ENCODE measurements at places on chromosomes 5 and 9.

DNA sequence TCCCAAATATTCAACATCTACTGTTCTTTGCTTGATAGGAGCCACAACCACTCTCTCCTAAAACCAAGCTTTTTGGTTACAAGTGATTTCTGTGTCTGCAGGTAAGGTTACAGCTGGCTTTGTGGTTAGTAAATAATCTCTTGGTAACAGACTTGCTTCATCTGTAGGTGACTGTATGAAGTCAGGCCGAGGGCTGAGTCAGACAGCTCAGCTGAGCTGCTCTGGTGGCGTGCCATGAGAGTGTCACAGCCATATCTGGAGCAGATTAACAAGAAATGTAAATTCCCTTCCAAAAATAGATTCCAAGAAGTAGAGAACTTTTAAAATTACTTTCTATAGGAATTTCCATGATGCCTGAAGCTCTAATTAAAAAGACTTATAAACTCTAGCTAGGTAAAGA, 23.7 kb upstream of the TAS2R1 start:
- DNase-seq: no peak

- no peak for DNase-seq
These were observed 29.6 kb upstream of the ZNF782 start for GRCh38 chr9:96883922-96884321.

DNA sequence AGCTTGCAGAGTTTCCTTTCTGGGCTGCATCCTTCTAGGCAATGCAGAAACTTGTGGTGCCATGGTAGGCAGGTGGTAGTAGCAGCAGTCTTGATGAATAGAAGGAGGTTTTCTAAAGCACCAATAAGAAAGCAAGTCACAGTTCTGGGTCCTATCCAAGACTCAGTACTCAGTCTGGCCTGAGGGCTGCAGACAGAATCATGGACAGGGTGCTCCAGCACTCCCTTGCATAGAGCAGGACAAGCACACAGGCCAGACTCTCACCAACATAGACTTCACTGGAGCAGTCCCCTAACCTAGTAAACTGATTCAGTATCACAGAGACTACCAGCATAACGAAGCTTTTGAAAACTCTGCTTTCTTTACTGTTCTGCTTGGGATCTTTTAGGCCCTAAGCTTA, 134.0 kb upstream of the RUSC2 start:
- no peak for DNase-seq

GRCh38 chr9:123085916-123086315, 52.4 kb downstream of the GPR21 start:
- no peak for DNase-seq

- DNase-seq: peak; percentile 29
These were observed 40.7 kb upstream of the HSD17B4 start for GRCh38 chr5:119411361-119412278.

DNA sequence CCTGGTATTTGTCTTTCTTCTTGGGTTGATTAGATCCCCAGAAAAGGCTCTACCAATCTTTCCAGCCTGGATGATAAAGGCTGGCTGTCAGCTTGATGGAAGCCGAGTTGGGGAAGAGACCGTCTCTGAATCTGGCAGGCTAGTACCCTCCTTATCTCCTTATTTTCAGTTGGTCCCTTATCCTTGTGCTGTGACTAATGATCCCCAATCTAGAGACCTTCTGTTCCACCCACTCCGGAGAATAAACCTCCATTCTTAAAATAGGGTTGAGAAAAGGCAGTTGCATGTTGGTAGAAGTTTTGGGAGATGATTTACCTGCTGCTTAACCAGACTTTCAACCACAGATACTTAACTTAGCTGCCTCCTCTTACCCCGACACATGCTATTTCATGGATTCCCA, 52.3 kb downstream of the PRKACG start:
- no peak for DNase-seq

DNA sequence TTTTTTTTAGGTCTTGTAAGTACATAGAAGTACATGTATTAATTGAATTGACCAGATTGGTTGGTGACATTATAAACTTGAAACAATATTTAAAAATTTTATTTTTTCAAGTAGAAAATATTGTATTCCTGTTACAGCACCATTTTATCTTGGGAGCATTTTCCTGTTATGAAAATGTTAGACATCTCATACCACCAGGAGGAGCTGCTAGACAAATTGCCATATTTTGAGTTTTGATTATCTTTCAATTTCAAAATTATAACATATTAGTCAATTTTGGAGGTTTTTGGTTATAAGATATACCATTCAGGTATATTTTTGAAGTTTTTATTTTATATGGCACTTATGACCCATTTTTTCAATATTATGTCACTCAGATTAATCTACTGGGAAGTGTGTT, 84.4 kb downstream of the CNTLN start:
- no peak for DNase-seq

DNA sequence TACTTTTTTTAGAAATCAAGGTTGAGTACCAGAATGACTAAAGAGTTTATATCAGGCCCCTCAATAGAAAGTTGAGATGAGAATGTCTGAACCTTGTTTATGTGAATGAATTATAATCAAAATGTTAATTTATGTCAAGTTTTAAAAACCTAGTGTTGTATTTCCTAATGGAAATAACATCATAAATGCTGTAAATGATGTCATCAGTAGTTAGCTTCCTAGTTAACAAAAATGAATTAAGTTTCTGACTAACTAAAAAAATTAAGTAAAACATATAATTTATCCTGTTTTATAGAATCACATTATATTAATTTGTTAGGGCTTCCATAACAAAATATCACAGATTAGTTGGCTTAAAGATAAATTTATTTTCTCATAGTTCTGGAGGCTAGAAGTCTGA, 45.0 kb upstream of the CCNH start:
- no peak for DNase-seq

GRCh38 chr9:110069326-110070248, 138.4 kb downstream of the C9orf152 start:
- no peak for DNase-seq

DNA sequence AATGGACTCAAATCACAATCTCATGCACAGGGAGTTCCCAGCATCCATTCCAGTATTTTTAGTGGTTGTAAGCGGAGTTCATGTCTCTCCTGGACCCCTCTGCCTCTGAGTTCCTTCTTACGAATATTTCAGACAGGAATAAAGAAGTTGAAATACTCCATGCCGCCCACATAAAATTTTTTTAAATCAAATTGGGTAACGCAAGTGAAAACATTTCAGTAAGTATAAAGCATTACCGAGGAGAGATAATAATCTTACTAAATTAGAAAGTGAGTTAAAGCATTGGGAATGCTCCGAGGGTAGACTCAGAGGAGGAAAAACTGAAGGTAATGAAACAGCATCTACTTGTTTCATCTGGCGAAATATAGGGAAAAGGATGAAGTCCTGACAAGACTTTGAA, 317.6 kb downstream of the ARRDC3 start:
- no peak for DNase-seq

DNA sequence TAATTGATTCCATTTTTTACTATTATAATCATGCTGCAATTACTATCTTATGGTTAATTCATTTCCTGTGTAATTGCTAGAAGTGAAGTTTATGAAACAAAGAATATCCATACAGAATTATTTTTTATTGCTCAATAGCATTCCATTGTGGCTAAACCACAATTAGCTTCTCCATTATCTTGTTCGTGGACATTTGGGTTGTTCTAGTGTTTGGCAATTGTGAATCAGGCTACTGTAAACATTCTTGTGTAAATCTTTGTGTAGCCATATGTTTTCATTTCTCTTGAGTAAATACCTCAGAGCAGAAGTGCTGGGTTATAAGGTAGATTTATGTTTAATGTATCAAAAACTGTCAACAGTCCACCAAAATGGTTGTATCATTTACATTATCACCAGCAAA, 341.1 kb downstream of the MAT2B start:
- no peak for DNase-seq

GRCh38 chr5:153425914-153426313, 64.6 kb upstream of the GRIA1 start:
- no peak for DNase-seq

DNA sequence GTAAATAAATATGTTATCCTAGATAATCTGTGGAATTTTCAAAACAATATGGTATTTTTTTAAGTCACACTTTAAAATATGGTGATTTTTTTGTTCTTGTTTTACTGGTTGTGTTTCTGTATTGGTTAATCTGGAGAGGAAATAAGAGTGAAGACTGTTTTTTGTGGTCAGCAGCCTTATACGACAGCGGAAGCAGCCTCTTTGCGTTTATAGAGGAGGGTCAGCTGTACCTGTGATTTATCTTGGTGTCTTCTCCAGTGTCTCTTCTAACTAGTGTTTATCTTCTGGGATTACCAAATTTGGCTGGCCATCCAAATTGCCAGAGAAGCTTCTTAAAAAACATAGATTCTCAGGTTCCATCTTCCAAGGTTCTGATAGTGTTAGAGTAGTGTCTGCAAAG, 58.7 kb downstream of the ICE1 start:
- no peak for DNase-seq

DNA sequence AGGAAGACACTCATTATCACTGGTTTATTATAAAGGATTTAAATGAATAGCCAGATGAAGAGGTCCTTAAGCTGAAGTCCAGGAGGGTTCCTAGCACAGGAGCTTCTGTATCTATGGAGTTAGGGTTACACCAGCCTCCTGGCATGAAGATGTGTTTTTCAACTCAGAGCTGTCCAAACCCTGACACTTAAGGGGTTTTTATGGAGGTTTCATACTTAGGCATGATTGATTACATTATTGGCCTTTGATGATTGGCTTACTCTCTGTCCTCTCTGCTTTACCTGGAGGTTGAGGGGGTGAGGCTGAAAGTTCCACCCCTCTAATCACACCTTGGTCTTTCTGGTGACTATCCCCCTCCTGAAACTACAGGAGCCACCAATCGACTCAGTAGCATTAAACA, 84.9 kb upstream of the ZNF169 start:
- no peak for DNase-seq

- no peak for DNase-seq
These were observed 35.1 kb downstream of the FGF18 start for GRCh38 chr5:171454549-171454948.

GRCh38 chr9:112629671-112630485, 88.0 kb downstream of the INIP start:
- no peak for DNase-seq

GRCh38 chr9:127283135-127283534, 18.6 kb downstream of the GARNL3 start:
- no peak for DNase-seq

- DNase-seq: peak; percentile 4
These were observed at the start of gene SEPTIN8 for GRCh38 chr5:132777209-132778069. Gene SEPTIN8 (minus strand): TSS chr5:132777239. CDS start chr5:132777137, 102 bp downstream.

GRCh38 chr5:72234265-72234700, 85.8 kb downstream of the MRPS27 start:
- DNase-seq: peak; percentile 28

GRCh38 chr5:177317959-177318377, 6.3 kb upstream of the MXD3 start:
- peak; percentile 46 for DNase-seq

- DNase-seq: no peak
These were observed 37.8 kb downstream of the NEURL1B start for GRCh38 chr5:172678902-172679301.

DNA sequence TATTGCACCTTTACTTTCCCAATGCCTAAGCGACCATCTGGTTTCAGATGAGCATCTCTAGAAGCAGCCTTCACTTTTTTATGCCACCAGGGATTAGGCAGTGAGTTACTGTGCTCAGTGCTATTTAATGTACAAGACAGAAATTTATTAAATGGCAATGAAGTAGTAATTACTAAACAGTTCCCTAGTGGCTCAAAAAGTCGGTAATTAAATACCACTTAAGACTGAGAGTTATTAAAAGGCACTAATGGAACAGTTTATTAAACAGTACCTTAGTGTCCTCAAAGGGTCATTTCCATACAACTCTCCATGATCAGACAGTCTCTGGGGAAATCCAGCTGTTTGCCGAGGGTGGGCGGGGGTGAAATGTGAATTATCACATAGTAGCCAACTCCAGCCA, 42.3 kb downstream of the LHFPL2 start:
- no peak for DNase-seq

DNA sequence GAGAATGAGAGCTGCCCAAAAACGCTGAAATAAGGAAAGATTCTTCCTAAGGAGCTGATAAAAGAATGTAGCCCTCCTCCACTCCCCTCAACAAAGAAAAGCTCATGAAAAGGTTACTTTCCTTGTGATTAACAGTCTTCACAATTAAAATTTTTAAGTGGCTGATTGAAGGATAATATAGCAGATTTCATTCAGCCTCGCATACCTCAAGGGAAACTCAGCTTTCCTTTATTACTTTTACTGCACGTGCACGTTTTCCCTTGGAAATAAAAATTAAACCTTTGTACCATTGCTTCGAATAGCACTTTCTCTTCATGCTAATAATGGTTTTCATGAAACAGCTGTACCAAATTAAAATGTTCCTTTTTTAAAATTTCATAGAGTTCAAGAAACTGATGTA, 234.0 kb upstream of the GRAMD2B start:
- no peak for DNase-seq

GRCh38 chr5:10455277-10455670, 13.6 kb downstream of the ROPN1L start:
- no peak for DNase-seq

DNA sequence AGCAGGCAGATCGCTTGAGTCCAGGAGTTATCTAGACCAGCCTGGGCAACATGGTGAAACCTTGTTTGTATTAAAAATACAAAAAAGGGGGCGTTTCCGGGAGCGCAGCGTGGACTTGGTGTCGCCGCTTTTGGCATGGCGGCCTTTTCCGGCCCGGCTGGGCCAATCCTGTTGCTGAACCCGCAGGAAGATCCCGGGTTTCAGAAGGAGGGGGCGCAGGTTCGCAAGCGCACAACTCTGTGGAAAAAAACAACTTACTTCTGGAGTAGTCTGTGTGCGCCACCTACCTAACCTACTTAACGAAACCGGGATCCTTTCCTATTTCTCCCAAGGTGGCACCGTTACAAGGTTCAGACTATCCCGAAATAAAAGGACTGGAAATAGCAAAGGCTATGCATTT, 198.6 kb downstream of the MSX2 start:
- DNase-seq: no peak

GRCh38 chr5:11037080-11037479, 276.0 kb upstream of the DAP start:
- no peak for DNase-seq

GRCh38 chr5:34040472-34040871, 2.5 kb downstream of the C1QTNF3 start:
- no peak for DNase-seq

GRCh38 chr5:43520615-43521014, 5.7 kb upstream of the C5orf34 start:
- DNase-seq: no peak

GRCh38 chr5:73619606-73620333, 6.2 kb upstream of the ARHGEF28 start:
- no peak for DNase-seq

DNA sequence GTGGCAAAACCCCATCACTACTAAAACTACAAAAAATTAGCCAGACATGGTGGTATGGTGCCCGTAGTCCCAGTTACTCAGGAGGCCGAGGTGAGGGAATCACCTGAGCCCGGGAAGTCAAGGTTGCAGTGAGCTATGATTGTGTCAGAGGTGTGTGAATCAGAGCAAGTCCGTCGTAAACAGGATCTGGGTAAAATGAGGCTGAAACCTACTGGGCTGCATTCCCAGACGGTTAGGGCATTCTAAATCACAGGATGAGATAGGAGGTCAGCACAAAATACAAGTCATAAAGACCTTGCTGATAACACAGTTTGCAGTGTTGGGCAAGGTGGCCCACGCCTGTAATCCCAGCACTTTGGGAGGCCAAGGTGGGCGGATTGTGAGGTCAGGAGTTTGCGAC, 1.9 kb upstream of the CLTB start:
- no peak for DNase-seq
